ENCODE measurements at places on chromosomes 13 and 19.

GRCh38 chr19:50198431-50199258 is 4.8 kb upstream of the MYH14 start:
- no peak for DNase-seq

DNA sequence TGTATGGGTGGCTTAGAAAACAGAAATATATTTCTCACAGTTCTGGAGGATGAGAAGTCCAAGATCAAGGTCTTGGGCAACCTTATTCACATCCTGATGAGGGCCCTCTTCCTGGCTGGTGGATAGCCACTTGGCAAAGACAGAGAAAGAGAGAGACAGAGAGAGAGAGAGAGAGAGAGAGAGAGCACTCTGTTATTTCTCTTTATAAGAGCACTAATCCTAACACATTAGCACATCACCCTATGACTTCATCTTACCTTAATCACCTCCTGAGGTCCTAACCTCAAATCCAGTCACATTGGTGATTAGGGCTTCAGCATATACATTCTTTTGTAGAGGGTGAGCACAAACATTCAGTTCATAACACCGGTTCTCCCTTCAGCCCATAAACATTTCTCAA is 430.3 kb downstream of the EFNB2 start:
- DNase-seq = no peak

DNA sequence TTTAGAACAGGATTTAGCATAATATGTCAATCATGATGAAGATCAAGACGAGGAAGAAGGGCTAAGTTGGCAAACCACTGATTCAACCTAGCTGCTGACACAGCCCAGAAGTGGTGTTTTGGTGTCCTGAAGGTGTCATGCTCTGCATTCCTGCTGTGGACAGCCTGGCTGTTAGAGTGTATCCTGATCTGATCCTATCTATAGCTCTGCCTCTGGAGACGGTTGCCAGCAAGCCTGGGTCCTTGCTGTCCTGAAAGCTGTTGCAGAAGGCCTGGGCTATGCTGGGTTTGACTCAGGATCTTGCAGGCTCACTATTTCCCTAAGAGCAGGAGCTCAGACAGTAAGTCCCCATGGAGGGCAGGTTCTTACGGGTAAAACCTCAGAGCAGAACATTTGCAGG is 416.4 kb downstream of the TSHZ3 start:
- no peak for DNase-seq

GRCh38 chr13:113974304-113975281 is 717 bp upstream of the C13orf46 start:
- no peak for DNase-seq

DNA sequence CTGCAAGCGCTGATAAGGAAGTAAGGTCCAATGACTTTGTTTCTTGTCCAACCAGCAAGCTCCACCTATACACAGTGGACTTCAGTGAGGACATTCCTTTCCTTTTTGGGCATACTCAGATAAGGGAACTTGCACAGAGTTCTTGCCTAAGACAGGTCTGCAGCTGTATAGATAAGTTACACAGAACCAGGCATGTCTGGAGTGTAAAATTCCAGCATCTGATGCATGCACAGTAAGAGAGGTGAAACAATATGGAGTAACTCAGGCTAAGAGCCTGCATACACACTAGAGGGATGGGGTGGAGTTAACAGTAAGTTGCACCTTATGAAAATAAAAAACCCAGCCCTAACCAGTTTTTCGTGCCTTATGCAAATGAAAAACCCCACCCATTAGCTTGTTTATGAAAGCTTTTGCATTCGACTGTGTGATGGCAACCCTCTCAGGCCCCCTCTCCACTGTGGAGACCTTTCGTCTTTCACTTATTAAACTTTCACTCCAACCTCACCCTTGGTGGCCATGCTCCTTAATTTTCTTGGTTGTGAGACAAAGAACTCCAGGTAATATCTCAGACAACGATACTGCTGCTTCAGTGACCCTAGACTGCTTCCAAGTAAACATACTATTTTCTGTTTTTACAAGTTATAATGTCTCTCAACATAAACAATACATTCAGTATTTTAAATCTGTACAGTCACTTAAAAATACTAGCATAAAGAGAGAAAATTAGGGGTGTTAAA is 2859.0 kb upstream of the PCDH20 start:
- DNase-seq = no peak

Measured in activated CD8-positive, alpha-beta memory T cell treated with anti-CD3 and anti-CD28 coated beads for 24 hours (primary cell).